Anterior cingulate cortex (tissue), 58 donors: ENCODE measurements at places on chromosomes 1 and 21.

DNA sequence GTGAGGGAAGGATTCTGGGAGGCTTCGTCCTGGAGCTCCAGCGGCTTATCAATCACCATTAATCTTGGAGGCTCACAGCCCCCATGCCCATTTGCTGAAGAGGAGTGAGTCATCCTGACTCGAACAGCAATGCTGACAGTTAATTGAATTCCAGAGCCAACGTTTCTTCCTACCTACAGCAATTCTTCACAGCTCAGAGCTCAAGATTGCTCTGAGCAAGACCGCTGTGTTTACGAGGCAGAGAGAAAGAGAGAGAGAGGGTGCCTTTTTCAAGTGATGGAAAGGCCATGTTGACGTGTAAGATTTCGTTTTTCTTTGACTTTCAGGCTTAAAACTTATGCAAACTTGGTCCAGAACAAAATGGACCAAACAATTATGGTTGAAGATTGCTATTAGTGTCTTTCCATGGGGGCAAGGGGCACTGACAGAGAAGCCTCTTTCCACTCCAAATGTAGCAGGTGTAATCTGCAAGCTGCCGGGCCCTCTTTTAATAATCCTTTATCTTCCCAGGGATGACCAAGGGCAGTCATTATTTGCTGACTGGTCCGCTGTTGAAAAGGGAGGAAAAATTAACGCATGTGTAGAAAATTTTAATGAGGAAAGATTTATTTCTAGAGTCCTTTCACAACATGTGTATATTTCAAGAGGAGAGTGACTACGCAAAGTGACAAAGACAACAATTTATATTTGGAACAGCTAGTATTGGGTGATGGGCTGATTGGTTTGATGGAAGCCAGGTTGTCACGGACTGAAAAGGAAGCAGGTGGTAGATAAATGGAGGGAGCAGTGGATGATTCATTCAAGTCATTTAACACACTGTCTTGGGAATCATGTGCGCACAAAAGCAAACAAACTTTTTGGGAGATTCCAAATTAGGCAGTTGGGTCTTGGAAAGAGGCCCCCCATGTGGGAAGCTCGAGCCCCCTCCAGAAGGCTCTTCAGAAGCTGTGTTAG lies 136.1 kb upstream of the IRF2BP2 start:
- DNase-seq = no peak

DNA sequence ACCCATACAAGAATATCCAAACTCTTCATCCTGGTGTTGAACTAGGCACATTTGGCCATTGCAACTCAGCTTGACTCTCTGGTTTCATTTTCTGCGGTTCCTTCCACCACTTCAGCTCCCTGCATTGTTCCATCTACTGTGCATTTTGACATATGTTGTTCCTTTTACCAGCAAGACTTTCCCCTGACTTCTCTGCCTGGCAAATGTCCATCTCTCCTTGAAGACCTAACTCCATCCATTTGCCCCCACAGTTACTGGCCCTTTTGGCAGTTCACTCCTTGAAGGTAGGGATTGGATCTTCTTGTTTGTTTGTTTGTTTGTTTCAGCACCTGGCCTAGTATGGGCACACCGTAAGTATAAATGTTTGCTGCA lies 8.7 kb downstream of the PADI2 start:
- DNase-seq = no peak

GRCh38 chr1:216173376-216173995 lies 249.8 kb downstream of the USH2A start:
- no peak for DNase-seq

DNA sequence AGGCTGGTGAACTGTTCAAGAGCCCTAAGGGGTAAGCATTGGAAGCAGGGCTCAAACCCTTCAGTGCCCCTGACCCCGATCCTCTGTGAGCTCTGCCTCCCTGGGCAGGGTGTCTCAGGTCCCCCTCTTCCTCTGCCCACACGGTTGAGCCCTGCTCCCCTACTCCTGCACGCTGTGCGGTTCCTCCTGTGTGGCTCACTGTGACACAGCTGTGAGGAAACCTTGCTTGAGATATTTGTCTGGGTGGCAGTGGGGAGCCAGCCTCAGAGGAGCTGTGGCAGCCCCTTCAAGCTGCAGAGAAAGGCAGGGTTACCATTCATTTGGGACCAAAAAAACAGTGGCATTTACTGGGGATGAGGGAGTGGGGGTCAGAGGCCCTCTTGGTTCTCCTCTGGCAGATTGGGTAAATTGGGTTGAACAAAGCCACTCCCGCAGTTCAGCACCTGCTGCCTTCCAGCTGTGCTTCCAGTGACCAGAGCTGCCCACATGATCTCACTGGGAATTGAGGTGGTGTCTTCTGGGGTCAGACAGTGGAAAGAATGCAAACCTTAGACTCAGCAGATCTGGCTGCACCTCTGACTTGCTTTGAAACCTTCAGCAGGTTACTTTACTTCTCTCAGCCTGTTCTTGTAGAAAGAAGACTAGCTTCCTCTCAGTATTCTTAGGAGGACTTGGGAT lies 60.6 kb upstream of the CD1D start:
- no peak for DNase-seq

DNA sequence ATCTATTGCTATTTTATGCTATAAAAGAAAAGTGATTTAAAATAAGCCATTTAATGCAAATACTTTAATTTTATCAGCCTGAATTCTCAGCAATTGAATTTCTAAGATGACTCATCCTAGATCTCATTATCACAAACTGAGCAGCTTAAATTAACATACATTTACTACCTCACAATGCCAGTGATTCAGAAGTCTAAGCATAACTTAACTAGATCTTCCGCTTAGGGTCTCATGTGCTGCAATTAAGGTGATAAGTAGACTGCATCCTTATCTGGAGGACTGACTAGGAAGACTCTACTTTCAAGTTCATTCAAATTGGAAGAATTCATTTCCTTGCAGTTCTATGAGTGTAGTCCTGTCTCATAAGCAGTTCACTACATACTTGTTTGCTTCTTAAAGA lies 286.6 kb downstream of the COL11A1 start:
- no peak for DNase-seq

DNA sequence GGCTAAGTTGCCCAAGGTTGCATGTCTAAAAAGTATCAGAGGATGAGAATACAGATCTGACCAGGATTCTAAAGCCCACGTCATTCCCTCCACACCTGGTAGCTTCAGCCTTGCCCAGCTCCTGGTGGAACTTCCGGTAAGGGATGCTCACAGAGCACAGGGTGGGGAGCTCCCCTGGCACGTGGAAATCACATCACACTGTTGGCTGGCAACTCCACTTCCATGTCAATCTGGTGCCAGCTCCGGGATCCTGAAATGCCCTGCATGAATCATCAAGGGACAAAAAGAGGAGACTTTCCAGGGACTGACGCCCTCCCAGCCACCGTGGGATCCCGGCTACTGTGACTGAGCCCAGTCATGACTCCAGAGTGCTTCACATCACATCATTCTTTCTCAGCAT lies 12.4 kb upstream of the BCAR3 start:
- no peak for DNase-seq

DNA sequence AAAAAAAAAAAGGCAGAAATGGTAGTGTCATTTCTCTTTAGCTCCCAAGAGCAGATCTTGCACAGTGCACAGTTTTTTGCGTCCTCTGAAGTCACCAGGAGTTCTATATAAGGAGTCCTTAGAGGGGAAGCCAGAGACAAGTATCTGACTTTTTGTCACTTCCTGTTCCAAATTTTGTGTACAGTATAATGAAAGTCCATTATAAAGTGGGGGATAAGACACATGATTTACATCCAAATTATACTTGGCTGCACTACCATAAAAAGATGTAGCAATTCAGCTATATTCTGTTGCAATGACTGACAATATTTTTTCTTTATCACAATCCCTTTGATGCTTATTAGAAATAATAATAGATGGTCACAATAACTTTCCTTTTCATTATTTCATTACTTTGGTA lies 1276.9 kb upstream of the ADGRL2 start:
- no peak for DNase-seq

- DNase-seq = no peak
These were observed 36.8 kb upstream of the DUSP10 start for GRCh38 chr1:221778535-221779142.

GRCh38 chr1:203306089-203306964 lies 1.0 kb downstream of the BTG2 start:
- peak; percentile 64 for DNase-seq

DNA sequence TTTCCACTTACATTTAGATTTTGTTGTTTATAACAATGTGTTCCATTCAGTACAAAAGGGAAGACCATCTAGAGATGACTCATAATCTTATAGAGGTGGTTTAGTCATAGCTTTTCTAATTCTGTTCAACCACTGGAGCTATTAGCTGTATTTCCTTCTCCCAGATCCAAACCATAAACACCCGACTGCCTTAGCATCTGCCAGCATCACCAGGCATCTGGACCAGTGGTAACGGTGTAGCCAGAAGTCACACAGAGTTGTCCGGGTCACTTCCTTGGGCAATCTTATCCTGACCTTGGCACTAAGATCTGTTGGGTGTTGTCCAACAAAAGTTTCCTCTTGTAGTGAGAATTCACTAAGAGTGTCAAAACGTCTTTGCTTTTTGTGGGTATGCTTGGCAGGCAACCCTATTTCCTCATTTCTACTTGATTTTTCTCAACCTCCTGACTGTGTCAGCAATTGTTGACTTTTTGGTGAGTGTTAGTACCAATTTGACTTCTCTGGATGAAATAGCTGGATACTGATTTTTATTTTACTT lies 372.1 kb upstream of the B3GALT2 start:
- no peak for DNase-seq

DNA sequence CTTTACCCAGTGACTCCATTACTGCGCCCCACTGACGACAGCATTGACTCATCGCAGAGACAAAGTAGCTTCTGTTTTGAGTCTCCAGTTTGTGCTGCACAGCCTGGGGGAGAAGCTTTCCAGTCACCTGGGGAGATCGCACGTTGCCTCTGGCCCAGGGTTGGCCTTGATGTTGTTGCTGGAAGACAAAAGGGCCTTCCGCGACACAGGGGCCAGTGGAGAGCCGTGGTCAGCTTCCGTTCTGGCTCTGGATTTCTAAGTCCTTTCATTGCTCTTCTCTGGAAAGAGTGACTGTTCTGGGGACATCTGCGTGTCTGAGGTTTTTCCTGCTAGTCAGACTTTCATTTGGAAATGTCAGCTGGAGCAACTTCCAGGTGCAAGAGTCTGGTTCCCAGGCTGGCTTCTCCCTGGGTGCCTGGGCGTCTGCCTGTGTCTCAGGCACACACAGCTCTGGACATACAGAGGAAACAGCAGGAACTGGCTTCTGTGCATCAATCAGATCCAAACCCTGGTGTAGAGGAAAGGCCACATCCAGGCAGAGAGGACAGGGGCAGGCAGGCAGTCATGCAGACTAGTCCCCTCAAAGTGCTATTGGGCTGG lies 257.0 kb downstream of the SIPA1L2 start:
- DNase-seq = no peak

DNA sequence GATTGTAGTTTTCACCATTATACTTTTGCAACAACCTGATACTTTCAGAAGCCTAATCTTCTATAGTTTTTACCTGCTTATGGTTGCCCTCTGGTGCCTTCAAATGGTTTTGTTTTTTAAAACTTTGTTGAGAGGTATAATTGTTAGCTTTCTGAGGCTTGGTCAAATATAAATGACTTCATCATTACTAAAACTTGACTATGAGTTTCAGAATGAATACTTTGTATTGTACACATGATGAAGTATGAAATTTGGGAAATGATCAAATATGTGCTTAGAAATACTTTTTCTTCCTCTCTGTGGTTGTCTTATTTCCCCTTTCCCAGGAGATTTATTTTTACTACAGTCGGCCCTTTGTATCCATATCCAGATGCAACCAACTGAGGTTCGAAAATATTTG lies 151.8 kb upstream of the B3GALT2 start:
- no peak for DNase-seq

GRCh38 chr1:87335175-87335884 lies 6.7 kb downstream of the LMO4 start:
- DNase-seq = peak; percentile 70

- no peak for DNase-seq
These were observed 139.0 kb downstream of the RASAL2 start for GRCh38 chr1:178232949-178233348.

- DNase-seq = no peak
These were observed 39.1 kb downstream of the RIMS3 start for GRCh38 chr1:40626383-40626770.

- no peak for DNase-seq
These were observed 182.7 kb downstream of the KCNH1 start for GRCh38 chr1:210951279-210951678.

DNA sequence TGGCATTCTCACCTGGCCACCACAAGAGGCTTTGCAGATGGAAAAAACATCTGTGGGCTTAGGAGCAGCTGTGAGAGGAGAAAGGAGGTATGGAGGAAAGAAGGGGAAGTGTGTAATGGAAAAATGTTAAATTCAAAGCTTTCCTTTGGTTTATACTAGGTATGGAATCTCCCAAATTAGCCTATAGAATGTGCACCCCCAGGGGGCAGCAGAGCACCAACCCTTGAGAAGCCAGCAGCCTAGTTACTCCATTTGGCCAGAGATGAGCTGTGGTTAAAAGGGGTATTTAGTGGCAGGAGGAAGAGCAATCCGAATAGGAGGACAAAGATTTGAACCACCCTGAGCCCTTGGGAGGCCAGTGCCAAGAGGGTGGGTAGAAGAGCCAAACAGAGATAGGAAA lies 97.5 kb upstream of the CTTNBP2NL start:
- DNase-seq = no peak

DNA sequence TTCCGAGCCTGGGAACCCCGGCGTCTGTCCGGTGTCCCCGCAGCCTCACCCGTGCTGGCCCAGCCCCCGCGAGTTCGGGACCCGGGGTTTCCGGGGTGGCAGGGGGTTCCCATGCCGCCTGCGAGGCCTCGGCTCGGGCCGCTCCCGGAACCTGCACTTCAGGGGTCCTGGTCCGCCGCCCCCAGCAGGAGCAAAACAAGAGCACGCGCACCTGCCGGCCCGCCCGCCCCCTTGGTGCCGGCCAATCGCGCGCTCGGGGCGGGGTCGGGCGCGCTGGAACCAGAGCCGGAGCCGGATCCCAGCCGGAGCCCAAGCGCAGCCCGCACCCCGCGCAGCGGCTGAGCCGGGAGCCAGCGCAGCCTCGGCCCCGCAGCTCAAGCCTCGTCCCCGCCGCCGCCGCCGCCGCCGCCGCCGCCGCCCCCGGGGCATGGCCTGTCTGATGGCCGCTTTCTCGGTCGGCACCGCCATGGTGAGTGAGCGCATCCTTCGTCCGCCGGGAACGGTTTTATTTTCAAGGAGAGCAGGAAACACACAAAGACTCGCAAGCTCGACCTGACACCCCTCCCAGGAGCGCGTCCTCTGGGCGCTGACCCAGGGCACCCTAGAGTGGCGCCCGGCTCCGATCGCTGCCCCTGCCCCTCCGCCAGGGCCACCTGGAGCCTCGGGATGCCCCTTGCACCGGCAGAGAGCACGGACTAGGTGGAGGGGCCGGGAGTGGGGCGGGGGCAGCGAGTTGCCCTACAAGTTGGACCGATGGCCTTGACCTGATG lies at the start of gene ABCG1:
TSS of gene ABCG1 (plus strand) at position 305 of the 770 bp plus-strand sequence. CDS start at position 428, 123 bp downstream.
- no peak for DNase-seq

DNA sequence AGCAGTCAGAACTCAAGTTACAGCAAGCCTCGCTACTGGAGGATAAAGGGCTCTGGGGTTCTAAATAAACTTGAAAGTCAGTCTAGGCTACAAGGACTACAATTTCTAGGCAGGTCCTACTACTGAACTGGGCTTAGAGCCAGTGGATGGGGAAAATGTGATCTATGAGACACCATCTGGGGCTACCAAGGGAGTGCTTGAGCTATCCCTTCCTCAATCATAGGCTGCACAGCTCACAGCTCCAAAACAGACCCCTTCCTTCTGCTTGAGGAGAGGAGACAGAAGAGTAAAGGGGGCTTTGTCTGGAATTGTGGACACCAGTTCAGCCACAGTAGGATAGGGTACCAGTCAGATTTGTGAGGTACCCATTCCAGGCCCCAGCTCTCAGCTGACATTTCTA lies 145.8 kb upstream of the SNX7 start:
- DNase-seq = no peak

- DNase-seq = no peak
These were observed 41.7 kb downstream of the EYA3 start for GRCh38 chr1:28046716-28047115.
